Liver (tissue), 10 donors: ENCODE measurements at places on chromosomes 6 and 20.

DNA sequence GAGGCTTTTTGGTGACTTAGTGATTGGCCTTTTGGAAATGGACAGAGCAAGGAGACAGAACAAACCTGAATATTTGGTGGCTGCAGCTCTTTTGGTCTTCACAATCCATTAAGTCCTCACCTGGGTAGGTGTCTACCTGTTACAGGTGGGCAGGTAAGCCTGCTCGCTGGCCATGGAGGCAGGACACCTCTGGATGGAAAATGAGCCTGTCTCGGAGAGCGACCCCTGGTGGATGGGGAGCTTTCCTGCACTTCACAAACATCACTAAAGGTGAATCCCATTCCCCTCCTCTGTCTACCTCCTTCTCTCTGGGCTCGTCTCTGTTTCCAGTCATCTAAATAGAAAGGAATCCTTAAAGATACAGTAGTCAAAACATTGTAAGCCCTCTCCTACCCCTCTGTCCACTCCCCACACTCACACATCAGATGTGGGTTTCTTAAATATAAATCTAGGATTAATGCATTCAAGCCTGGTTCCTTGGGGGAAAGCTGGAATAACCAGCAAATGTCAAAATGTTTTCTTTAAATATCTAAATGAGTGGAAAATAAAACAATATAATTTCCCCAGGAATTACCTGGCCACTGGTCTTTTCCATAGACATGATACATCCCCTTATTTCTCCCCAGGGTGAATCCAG, 304.9 kb downstream of the CDH26 start:
- DNase-seq = peak; percentile 42

DNA sequence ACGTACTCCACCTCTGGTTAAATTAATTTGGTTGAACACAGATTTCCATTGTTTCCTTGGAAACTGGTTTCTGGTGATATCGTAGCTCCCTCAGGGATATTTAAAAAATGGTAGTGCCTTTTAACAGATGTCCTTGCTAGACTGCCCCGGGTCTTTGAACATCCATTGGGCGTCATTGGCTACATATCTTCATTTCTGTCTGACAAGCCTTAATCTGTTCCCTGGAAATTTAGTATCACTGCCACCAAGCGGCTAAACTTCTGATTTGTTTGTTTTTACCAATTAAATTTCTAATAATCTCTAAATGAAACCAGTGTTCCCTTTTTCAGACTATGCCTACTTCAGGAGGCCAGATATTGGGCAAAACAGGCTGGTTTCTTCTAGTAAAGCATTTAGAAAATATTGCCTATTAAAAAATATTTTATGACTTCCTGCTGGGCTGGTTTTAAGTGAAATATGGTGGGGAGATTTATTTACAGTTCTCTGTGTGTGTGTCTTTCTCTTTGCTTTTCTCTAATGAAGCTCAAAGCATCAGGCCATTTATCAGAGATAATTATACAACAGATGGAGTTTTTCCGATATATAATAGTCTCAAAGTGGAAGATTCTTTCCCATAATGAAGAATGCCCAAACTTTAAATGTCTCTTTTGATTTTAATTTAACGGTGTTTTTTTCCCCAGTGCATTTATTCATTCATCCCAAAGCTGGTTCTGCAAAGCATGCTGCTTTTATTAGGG, 249.5 kb downstream of the ZFAND3 start:
- no peak for DNase-seq

DNA sequence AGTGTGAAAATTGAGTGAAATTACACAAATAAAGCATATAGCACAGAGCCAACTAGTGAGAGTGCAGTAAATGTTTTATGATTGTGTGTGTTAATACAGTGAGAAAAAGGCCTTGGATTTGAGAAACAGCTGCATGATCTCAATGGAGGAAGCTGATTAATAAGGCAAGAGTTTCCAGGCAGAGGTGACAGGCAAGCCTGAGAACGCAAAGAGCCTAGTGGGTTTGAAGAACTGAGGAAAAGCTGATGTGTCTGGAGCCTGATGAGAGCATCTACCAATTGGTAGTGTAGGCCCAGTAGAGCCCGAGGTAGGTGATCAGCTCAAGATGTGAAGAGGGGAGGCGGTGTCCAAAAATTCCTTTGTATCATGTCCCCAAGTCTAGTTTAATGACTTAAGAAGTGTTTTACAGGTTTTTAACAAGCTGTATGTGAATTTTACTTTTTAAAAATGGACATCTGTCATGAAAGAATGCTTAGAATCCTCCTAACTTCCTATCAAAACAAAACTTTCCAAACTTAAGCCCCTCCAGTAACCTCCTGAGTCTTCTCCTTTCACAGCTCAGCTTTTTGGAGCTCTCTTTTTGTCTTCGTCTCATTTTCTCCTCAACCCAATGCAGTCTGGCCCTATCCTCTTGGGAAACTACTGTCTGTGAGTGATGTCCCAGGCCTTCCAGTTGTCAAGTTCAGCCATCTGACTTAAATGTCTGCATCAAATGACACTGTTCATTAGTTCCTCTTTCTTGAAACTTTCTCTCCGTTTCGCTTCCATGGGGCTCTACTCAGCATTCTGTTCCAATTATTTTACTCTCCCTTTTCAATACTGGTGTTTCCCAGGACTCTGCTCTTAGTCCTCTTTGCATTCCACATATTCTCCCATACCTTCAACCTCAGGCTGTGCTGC, 1.2 kb downstream of the CDC40 start:
- no peak for DNase-seq

DNA sequence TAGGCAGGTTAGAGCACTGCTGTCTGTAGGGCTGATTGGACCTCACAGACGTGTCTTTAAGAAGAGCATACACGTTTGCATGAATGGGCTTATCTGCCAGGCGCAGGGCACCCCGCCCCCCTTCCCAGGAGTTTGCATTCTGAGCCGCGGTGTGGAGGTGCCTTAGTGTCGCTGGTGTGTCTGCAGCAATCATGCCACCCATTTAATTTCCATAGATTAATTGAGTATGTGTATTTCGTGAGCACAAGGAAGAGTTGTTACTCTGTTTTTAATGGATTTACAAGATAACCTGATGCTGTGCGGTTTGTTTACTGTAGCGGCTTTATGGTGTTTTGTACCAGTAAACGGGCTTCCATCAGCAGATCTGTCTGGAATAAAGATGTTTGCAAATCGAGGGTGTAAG, 107.7 kb downstream of the ZDHHC14 start:
- peak; percentile 84 for DNase-seq

GRCh38 chr6:10847684-10848083, 9.3 kb upstream of the MAK start:
- no peak for DNase-seq

DNA sequence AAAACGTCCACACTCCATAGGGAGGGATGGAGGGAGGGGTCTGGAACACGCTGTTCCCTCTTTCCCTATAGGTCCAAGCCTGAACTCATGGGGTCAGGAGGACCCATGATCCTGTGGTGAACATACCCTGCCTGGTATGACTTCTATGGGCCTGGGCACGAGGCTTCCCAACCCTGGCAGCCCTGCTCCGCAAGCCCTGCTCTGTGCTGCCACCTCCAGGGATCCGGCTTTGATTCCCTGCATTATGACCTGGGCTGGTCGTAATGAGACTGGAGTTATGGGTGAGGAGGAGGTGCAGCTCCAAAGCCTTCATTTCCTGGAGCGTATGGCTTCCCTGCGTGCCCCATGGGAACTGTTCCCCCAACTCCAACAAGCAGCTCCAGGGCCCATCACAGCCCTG, 54.9 kb downstream of the CDH22 start:
- no peak for DNase-seq

DNA sequence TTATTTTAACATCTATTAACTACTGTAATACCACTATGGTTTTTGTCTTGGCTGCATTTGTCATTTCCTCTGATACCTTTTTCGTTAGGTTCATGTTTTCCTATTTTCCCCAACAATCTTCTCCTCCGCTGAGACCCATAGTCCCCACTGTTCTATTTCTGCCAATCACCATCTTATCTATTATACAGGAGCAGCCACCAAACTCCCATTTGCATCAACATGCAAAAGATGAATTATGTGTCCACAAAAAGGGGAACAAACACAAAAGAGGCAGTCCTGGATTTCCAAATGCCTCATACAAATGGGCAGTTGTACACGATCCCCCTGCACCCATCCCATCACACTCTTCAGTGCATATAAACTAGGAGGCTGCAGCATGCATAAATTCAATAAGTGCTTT, 121.7 kb upstream of the MYLIP start:
- no peak for DNase-seq

DNA sequence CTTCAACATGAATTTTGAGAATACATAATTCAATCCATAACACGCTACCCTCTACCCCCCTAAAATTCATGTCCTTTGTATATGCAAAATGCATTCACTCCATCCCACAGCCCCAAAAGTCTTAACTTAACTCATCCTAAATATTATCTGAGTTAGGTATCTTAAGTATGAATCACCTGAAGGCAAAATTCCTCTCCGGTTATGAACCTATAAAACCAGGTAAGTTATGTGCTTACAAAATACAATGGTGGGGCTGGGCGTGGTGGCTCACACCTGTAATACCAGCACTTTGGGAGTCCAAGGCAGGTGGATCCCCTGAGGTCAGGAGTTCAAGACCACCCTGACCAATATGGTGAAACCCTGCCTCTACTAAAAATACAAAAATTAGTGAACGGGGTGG, 23.5 kb upstream of the PRSS35 start:
- DNase-seq = no peak

DNA sequence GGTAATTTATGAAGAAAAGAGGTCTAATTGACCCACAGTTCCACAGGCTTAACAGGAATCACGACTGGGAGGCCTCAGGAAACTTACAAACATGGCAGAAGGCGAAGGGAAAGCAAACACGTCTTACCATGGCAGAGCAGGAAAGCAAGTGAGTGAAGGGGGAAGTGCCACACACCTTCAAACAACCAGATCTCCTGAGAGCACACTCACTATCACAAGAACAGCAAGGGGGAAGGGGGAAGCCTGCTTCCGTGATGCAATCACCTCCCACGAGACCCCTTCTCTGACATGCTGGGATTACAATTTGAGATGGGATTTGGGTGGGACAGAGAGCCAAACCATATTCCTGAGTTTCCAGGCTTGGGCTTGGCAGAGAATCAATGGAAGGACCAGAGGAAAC, 124.1 kb upstream of the RAB32 start:
- no peak for DNase-seq

DNA sequence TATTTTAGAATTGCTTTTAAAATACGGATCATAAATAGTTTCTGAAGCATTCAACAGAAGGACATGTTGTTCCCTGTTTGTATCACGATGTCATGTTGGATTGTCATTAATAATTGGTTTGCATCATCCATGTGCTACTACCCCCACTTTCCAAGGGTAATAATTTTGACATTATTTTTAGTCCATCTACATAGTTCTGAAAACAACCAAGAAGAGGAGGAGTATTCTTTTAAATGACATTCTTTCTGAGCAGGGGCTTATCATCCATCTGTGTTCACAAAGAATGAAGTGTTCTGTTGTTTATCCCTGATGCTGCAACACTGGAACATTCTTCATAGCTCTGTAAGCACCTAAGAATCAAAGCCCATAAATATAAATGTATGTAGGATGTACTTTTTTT, 151.0 kb upstream of the CITED2 start:
- DNase-seq = no peak

DNA sequence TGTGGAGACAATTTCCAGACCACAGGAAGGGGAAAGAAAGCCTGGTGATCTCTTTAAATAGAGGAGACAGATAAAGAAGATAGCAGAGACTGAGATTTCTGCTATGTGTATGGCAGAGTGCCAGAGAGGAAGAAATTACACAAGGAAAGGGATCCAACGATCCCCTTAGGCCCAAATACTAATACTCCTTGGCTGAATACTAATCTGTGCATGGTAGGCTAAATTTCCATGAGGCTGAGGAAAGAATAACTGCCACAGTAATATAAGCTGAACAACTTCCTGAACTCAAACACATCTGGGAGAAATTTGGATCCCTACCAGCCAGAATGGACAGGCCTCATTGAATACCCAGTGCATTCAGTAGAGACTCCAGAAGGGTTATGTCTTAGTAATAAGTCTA, 83.3 kb upstream of the TNFAIP3 start:
- no peak for DNase-seq

DNA sequence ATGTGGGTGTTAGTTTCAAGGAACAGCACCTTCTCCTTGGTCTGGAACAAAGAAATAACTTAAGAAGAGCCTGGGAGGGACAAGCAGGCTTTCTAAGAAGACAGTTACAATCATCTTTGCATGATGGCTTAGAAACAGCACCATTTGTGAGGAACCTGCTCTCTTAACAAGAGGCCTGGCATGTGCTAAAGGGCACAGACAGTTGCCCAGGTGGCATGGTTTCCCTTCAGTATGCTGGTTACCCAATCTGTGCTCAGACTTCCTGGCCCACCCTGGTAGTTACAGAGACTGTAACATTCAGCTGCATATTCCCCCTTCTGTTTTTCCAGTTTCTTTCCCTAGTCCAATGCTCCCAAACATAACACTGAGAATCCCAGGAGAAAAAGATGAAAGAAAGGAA, 84.0 kb downstream of the CHD6 start:
- no peak for DNase-seq

DNA sequence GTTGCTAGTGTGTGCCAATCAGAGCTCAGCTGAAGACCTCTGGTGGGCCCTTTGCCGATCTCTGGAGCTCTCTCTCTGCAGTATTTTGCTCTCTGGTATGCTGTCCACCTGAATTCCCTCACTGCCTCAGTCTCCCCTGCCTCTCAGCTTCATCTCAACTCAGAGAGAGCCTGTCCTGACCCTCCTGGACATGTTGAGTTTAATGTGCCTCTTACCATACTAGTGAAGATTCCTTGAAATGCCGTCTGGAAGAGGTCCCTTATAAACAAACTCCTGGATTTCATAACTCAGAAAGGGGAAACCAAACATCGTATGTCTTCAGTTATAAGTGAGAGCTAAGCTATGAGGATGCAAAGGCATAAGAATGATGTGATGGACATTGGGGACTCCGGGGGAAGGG, 231.1 kb upstream of the ZNF217 start:
- no peak for DNase-seq

DNA sequence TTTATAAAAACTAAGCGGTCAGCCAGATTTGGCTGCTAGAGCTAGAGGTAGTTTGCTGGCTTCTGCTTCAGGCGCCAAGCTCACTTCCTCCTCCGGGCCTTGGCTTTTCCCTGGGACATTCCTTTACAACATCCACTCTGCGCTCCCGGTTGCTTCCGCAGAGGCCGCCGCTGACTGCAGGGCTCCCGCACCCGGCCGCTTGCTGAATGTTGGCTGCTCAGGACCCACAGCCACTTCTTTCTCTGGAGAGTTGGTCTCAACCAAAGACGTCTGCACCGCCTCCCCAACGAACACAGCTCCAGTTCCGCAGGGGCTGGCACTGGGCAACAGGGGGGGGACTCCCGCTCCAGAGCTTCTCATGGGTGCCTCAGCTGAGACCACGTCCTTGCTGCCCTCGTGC, 282.8 kb downstream of the TFAP2C start:
- DNase-seq = no peak

DNA sequence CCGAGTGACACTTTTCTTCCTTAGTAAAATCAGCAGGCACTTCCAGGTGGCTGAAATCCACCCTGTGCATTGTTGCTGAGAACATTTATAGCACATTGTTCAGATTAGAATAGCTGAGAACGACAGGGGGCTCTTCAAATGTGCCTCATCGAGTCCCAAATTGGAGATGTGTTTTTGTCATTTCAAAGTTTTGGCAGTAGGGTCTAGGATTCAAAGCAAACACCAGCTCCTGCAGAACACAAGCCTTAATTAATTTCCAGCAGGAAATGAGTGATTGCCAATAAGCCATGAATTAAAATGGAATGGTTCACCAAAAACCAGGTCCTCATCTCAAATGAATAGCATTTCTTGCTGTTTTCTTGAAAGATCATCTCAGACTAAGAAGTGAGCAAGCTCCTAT, 171.6 kb downstream of the PLCB1 start:
- no peak for DNase-seq
